Activated CD8-positive, alpha-beta memory T cell treated with anti-CD3 and anti-CD28 coated beads, Interleukin-2, amount 50 U/mL, for 48 hours (primary cell): ENCODE measurements at places on chromosomes 4 and X.

GRCh38 chr4:87375719-87376291 lies 15.2 kb downstream of the HSD17B11 start:
- DNase-seq, result no peak

GRCh38 chr4:164753873-164754488 lies at the start of gene SMIM31:
Gene SMIM31, plus strand, starts transcription at chr4:164754131. Its CDS starts 16,313 bp downstream, at chr4:164770444.
- DNase-seq, result no peak

DNA sequence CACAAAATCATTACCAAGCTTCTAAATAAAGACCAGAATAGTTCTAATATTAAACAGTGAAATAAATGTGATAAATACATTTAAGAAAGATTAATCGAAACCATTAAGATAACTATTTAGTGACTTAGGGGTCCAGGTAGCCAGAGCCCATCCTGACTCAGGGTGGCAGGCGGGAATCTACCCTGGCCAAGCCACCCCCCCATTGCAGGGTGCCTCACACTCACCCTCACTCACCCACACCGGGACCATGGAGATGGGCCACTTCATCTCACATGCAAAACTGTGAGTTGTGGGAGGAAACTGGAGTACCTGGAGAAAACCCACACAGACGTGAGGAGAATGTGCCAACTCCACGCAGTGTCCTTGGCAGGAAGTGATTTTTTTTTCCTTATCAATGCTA lies 237.6 kb upstream of the HAND2 start:
- DNase-seq, result no peak

DNA sequence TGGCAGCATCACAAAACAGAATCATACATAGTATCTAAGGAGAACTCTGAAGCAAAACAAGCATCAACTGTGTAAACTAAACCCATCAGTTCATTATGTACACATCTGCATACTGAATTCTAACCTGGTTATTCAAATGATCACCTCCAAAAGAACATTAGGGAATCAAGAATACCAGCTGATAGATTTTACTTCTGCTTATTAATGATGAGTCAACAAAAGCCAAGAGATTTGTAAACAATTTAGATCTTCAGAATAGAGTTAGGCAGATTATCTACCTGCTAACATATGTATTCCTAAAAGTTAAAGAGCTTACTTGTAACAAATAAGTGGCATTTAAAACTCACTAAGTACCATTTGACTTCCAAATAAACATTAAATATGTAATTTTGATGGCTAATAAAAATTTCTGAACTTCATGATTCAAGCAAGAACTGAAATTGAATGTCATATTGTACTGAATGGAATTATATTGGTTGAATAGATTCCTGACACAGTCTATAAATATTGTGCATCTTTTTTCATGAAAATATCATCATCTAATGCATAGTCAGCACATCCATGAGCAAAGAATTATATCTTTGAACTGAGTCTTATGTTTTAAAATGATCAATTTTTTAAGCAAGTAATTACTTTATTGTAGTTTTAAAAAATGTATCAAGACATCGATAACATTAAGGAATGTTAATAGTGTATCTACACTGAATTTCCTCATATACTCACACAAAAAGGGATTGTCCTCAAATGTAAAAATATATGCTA lies 470.5 kb downstream of the GRXCR1 start:
- no peak for DNase-seq

DNA sequence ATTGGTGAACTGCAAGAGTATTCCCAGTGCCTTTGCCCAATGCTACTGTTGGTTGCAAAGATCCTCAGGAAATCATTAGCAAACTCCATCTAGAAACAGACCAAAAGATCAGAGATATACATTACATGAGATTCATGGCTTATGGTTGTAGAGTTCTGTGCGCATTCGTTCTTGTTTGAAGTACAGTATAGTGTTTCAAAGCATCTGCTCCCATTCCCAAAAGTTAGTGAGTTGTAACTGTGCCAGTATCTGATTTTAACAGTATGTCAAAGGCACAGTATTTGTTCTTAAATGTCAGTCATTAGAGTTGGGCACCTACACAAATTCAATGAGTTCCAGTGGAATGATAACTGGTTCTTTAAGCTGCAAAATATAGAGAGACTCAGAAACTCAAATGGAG lies 314.7 kb upstream of the ATOH1 start:
- no peak for DNase-seq

GRCh38 chrX:150702966-150703694 lies 9.9 kb downstream of the MTMR1 start:
- no peak for DNase-seq
